ENCODE measurements at places on chromosomes 7 and 10. TPM values are rescaled to one million over a fixed set of nuclear protein-coding genes. Genes with fewer than 3 reads are reported as not detected.
A peak's percentile ranks its signal among the peaks of the same experiment; 100 is the strongest.

AKR1C8 gene
- total RNA-seq: not detected

PALS2 gene
- 165 TPM for total RNA-seq

DNA sequence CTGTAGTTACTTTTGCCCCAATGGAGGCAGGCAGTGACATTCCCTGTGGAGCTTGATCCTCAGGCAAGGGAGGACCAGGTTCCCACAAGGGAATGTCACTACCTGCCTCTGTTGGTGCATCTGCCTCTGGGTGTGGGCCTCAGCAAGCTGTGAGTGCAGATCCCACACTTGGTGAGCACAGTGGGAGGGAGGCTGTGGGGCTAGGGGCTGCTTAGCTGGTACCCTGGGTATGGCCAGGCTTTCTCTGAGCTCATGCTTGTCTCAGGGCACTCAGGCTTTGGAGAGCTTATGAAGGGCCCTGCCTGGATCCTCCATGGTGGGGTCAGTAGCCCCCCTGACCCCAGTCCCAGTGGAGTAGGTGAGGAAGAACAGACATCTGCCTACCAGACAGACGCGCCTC is 16.2 kb upstream of the ZNF488 start:
- no peak for DNase-seq

DNA sequence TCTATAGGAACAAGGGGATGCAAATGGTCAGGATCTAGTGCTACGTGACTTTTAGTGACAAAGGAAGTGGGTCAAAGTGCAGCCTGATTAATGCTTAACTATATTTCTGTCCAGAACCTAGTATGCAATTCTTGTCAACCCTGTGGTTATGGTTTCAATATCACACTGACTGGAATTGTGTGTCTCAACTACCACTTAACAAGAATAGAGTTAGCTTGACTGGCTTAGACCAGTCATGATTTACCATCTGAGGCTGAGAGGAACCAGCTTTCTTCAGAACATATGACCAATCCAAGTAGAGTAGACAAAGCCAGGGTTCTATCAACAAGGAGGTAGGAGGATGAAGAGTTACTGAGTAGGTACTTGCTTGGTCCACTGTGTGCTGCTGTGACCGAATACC is 54.4 kb downstream of the MYPN start:
- no peak for DNase-seq

- DNase-seq: no peak
Observed at GRCh38 chr10:15792777-15793176, 67.5 kb downstream of the MINDY3 start.

DNA sequence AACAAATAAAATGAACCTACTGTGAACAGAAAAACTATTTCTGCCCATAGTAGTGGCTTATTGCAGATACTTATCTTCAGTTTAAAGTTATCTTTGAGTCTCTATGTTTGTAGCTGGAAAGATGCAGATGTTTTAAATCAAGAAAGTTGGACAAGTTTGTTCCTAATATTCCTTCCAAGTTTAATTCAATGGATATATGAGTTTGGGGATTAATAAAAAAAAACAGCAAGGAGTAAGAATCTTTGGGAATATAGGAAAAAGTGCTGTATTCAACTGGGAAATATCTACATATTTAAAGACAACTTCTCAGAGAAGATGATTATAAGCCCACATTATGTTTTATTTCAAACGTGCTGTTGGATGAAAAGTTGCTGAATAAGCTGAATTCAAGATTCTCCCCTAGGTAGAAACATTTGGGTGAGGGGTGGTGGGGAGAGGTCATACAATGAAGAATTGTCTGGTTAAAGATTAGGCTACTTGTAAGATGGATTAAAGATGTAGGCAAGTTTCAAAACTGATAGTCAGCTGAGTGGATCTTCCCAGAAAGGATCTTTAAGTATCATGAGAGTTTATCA is 1135.2 kb downstream of the CNTNAP2 start:
- no peak for DNase-seq

GRCh38 chr7:34357068-34357467 is 300.9 kb upstream of the NPSR1 start:
- no peak for DNase-seq

DNA sequence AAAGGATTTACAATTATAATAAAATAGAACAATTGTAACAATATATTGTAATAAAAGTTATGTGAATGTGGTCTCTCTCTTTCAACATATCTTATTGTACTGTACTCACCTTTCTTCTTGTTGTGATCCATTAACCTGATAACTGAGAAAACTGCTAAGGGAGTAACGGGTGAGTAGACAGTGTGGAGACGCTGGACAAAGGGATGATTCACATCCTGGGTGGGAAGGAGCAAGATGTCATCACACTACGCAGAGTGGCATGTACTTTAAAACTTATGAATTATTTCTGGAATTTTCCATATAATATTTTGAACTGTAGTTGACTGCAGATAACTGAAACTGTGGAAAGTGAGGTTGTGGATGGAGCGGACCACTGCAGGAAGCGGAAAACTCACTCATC is 91.2 kb upstream of the PLPP4 start:
- DNase-seq: no peak

- no peak for DNase-seq
Observed at GRCh38 chr7:108384716-108385483, 71.3 kb downstream of the NRCAM start.

DNA sequence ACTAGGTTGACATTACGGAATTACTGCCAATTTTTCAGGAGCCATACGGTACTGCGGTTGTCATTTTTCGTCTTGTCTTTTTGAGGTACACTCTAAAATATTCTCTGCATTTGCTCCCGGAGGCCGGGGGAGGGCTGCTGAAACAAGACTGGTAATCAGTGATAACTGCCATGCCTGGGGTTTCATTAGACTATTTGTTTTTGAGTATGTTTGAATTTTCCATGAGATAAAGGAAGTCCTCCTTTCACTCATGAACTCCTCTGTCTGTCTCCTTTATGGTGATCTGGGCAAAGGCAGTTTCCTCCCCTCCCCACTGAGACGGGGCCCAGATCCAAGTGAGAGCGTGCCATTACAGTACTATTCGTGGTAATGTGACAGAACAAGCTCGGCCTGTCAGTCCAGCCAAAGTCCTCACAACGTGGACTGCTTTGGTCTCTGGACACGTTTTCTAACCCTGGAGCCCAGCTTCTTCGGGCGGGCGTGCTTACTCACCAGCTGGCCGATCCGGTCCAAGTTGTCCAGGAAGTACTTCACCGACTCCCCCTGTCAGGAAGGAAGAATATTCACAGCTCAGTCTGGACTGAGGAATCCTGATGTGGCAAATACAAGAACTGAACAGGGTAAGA is 45.1 kb downstream of the AMZ1 start:
- peak; percentile 44 for DNase-seq
